EL (cell line): ENCODE measurements at places on chromosomes 12 and 14.

- DNase-seq, result no peak
Observed at GRCh38 chr12:127820271-127820670, 446.7 kb upstream of the TMEM132C start.

DNA sequence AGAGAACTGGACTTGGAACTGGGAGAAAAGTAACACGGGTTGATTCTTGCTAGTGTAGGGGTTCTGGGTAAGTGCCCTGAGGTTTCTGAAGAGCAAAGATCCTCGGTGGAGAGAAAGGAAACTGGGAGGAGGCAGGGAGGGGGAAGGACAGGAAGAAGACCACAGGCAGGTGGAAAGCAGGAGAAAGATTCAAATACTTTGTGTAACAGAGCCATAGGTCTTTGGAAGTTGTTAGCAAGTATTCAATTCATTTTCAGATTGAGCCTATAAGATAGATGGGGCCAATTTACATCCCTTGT is 1.3 kb downstream of the PNP start:
- DNase-seq, result peak; percentile 29

DNA sequence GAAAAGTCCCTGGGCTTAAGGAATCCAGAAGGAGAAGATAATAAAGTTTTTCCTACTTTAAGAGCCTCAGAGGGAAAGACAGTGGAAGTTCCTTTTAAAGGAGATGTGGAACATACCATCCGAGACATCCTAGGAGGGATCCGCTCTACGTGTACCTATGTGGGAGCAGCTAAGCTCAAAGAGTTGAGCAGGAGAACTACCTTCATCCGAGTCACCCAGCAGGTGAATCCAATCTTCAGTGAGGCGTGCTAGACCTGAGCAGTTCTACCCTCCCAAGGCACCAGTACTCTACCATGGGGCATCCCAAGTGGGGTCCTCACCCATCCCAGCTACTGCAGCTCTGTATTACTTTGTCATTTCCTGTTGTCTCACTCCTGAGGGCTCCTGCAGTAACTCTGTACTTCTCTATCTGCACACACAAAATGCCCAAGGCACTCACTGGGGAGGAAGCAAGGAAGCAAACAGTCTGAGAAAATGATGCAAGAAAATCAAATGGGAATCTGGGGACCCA is 3.8 kb downstream of the TINF2 start:
- DNase-seq, result peak; percentile 45

DNA sequence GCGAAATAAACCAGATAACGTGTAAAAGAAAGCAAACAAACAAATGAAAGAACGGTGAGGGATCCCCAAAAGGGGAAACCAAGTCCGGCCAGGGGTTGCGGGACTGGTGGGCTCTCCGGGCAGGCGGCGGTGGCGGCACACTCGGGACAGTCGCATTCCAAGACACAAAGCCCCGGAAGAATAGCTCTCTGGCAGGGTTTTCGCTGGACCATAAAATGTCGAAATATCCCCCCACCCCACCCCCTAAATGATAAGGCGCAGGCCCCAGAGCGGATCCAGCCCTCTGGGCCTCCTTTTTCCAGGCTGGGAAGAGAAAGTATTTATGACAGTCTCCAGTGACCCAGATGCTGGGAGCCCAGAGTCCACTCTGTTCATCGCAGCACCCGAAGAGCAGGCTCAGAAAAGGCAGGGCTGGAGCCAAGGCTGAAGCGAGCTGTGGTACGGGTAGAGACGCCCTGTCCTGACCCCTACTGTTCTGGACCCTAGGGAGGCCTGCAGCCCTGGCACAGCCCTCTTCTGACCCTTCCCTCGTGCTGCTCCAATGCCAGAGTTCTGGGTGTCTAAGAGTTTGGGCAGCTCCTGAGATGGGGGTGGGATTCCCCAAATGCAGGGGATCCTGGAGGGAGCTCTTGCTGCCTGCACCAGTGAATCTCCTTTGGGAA is 2.1 kb upstream of the HOXC8 start:
- no peak for DNase-seq

DNA sequence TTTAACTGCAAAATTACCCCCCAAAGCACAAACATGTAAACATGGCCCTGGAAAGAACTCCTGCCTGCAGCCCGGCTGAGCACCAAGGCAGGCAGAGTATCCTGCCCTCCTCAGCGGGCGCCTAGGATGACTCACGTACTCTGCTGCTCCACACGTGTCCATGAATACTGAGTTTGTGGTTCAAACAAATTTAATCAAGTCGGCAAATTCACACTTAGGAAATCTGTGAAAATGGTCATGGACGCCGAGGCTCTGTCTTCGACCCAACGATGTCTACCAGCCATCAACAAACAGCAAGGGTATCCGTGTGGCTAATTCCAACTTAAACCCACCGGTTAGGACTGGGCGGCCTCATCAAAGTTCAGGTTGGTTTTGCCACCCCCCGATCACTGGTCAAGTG is 25.5 kb downstream of the GOLGA3 start:
- DNase-seq, result no peak

GRCh38 chr14:50929506-50929905 is 14.8 kb downstream of the PYGL start:
- no peak for DNase-seq

DNA sequence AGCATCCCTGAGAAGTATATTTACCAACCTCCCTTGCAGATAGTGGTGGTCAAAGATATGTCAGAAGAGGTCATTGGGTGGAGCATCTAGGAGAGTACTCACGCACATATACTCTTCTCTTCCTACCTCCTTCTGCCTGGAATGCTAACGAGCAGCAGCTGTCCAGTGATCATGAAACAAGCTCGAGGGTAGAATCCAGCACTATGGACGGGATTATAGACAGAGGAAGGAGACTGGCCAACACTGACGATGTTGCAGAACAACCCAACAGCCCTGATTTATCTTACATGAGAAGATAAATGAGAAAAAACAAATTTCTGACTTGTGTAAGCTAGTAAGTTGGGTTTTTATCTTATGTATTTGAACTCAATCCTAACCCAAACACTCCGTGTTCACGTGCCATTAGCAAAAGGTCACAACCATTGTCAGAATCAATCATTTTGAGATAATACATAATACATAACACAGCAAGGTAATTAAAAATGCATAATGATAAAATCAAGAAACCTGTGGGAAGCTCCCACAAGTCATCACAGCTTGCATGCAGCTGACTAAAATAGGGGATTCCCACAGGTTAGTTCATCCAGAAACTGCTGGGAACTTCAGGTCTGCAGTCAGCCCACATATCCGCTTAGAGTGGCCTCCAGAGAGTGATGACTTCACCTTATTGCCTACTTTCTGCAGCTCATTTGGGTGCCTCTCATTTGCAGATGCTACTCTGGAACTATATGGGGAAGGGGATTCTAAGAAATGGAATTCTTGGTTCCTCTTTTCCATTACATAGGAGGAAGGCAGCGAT is 36.3 kb upstream of the STK38L start:
- no peak for DNase-seq

DNA sequence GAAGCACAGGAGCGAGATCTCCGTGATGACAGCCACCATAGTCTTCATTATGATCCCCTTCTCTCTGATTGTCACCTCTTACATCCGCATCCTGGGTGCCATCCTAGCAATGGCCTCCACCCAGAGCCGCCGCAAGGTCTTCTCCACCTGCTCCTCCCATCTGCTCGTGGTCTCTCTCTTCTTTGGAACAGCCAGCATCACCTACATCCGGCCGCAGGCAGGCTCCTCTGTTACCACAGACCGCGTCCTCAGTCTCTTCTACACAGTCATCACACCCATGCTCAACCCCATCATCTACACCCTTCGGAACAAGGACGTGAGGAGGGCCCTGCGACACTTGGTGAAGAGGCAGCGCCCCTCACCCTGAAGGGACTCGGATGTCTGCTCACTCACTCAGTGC is 775 bp downstream of the OR10P1 start:
- DNase-seq, result no peak

GRCh38 chr14:98725191-98725590 is 546.8 kb downstream of the BCL11B start:
- DNase-seq, result no peak

DNA sequence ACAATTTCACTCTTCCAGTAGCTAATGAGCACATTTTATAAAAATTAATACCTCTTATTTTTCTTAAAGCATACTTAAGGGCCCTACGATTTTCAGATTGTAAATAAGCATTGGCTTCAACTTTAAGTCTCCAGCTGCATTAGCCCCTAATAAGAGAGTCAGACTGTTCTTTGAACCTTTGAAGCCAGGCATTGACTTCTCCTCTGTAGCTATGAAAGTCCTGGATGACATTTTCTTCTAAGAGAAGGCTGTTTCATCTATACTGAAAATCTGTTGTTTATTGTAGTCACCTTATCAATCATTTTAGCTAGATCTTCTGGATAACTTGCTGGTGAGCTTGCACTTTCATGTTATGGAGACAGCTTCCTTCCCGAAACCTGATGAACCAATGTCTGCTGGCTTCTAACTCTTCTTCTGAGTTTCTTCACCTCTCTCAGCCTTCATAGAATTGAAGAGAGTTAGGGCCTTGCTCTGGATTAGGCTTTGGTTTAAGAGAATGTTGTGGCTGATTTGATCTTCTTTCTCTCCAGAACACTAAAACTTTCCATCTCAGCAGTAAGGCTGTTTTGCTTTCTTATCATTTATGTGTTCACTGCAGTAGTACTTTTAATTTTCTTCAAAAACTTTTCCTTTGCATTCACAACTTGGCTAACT is 377.1 kb upstream of the RGS6 start:
- DNase-seq, result no peak

GRCh38 chr12:49641748-49642369 is 18.5 kb downstream of the PRPF40B start:
- DNase-seq, result no peak

GRCh38 chr12:123479442-123480180 is 21.7 kb downstream of the SNRNP35 start:
- DNase-seq, result no peak

GRCh38 chr14:92108345-92109254 is 2.2 kb upstream of the ATXN3 start:
- no peak for DNase-seq

- peak; percentile 86 for DNase-seq
Observed at GRCh38 chr12:105741786-105742566, 396.8 kb downstream of the NUAK1 start.

DNA sequence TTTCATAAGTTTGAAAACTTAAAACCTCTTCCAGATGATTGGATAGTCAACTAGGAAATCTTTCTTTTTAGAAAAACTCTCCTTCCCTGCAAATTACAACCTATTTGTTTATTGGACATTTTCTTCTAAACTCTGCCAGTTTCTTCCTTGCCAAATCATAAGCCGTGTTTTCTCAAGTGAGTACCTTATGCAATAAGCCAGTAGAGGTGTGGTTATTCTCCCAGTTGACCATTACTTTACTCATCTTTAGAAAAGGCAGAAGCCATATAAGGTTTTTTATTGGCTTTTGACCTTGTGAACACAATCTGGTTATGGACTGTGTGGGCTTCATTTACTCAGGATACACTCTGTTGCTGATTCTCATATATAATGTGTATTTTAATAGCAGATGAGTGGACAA is 14.6 kb downstream of the ACTR6 start:
- no peak for DNase-seq

DNA sequence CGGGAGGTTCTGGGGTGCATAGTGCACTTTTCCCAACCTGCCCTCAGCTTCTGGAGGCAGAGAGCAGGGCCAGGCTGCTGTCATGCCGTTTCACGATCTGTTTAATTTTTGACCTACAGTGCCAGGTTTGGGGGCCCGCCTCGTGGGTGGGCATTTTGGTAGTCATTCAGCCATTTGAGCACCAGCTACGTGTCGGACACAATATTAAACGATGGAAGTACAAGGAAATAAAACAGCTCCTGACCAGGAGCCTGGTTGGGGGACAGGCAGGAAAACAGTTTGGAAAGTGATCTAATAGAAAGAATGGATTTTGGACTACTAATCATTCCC is 708 bp downstream of the FNTB start:
- DNase-seq, result no peak

GRCh38 chr12:52391618-52392002 is 6.2 kb upstream of the KRT84 start:
- peak; percentile 31 for DNase-seq

DNA sequence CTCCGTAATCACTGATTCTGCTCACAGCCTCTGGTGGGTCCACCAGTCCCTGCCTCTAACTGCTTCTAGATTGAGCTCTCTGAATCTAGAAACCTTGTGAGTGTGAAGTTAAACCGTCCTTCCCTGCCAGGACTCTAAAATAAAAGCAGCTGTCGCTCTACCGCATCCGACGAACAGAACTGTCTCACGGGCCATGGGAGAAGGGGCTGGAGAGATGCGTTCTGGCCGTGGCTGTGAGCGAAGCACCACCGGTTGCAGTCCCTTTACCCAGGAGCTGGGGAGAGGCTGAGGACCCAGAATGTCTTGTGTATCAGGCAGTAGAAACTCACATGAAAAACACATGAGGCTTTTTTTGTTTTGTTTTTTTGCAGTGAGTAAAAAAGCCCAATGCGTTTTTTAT is 159.6 kb downstream of the PIWIL1 start:
- DNase-seq, result no peak
